Osteocyte (in vitro differentiated cells): ENCODE measurements at places on chromosomes 1 and 21. TPM values are rescaled to one million over a fixed set of nuclear protein-coding genes. Genes with fewer than 3 reads are reported as not detected.

The LAMTOR2 gene
- total RNA-seq, result 56.2 and 59.9 TPM in 2 replicates

The EFNA3 gene
- 2.1 and 2.9 TPM in 2 replicates for total RNA-seq

The CLEC20A gene
- total RNA-seq, result not detected in 2 replicates

GRCh38 chr21:38561205-38561604 is 62.9 kb upstream of the ERG start:
- DNase-seq, result no peak

DNA sequence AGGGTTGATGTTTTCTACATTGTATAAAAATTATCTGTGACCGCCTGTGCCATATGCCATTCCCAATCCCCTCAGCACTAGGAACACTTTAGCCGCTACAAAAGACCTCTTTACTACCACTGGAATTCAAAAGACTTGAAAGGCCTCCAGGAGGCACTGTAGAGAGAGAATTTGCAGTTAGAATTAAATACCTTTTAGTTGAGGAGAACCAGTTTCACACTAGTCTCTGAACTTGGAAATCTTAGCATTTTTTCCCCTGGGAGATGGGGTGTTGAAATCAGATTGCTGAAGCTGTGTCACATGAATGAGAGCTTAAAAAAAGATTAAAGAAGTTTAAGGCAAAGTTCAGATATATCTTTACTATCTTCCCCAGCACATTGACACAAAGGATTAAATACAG is 291.0 kb downstream of the ADGRL2 start:
- no peak for DNase-seq

DNA sequence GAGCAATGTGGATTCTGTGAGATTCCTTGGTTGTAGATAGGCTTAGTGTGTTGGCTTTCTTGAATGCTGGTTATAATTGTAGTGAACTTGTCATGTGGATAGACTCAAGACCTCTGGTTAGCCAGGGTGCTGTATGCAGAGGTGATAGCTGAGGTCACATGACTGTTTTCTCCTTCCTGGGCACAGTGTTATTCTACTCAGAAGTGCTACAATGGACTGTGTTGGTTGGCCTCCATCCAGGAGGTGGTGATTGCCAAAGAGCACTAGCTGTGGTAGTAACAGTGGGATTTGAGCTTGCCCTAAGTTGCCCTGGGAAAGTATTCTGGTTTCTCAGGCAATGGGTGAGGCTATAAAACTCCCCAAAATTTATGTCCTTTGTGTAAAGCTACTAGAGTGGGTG is 71.6 kb downstream of the SH3BGR start:
- DNase-seq, result peak; percentile 27
